ENCODE measurements at places on chromosomes 4 and X. TPM values are rescaled to one million over a fixed set of nuclear protein-coding genes. Genes with fewer than 3 reads are reported as not detected.
A peak's percentile ranks its signal among the peaks of the same experiment; 100 is the strongest.

The CTSO gene
- total RNA-seq: 2.4 TPM

The SULT1B1 gene
- total RNA-seq: 1.3 TPM

The CSAG3 gene
- not detected for total RNA-seq

The DCAF12L1 gene
- total RNA-seq: not detected

The BRCC3 gene
- 23.1 TPM for total RNA-seq

The MAGEB2 gene
- total RNA-seq: not detected

The WFS1 gene
- total RNA-seq: 3.7 TPM

The MSN gene
- total RNA-seq: 139 TPM

GRCh38 chr4:184292877-184293276 is 75.2 kb upstream of the ENPP6 start:
- ATAC-seq: no peak

- ATAC-seq: peak; percentile 8
These were observed 19.4 kb downstream of the TBC1D9 start for GRCh38 chr4:140736669-140737343.

DNA sequence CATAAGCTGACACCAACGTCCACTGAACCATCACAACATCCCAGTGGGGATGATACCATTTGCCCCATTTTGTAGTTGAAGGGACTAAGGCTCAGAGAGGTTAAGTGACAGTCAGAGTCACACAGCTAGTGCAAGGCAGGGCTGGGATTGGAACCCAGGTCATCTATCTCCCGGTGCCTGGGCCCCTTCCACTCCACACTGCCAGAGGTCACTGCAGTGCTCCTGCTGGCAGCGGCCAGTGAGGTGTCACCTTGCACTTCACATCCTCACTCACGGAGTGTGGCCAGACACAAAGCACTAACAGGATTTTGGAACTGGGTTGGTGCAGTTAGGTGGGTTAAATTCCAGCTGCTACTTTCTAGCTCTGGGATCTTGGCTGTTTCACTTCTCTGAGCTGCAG is 118.7 kb downstream of the ENPP6 start:
- no peak for ATAC-seq

DNA sequence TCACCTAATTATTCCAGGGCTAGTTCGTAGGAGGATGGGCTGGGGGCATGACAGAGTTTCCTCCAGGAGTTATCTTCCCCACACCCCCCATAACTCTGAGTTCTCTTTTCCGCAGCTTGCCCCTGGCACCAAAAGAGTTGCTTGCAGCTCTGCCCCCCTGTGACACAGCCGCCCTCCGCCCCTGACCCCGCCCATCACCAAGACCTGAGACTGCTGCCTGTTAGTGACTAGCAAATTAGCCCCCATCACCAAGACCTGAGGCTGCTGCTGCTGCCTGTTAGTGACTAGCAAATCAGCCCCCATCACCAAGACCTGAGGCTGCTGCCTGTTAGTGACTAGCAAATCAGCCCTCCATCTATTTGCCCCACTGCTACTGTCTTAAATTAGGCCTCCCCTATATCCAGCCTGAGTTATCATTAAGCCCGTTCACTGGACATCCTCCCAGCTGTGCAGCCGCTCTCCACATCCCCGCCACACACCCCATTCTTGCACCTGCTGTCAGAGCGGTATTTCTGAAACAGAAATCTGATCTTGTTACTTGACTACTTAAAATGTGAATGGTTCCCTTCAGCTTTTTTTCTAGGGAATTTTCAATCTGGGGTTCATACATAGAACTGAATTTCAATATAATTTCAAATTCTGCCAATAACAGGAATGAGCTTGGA is 1.5 kb upstream of the PAPSS1 start:
- no peak for ATAC-seq

GRCh38 chr4:63430105-63430504 is 979.1 kb downstream of the TECRL start:
- ATAC-seq: no peak

GRCh38 chrX:153465691-153466380 is 4.5 kb downstream of the HAUS7 start:
- ATAC-seq: no peak

DNA sequence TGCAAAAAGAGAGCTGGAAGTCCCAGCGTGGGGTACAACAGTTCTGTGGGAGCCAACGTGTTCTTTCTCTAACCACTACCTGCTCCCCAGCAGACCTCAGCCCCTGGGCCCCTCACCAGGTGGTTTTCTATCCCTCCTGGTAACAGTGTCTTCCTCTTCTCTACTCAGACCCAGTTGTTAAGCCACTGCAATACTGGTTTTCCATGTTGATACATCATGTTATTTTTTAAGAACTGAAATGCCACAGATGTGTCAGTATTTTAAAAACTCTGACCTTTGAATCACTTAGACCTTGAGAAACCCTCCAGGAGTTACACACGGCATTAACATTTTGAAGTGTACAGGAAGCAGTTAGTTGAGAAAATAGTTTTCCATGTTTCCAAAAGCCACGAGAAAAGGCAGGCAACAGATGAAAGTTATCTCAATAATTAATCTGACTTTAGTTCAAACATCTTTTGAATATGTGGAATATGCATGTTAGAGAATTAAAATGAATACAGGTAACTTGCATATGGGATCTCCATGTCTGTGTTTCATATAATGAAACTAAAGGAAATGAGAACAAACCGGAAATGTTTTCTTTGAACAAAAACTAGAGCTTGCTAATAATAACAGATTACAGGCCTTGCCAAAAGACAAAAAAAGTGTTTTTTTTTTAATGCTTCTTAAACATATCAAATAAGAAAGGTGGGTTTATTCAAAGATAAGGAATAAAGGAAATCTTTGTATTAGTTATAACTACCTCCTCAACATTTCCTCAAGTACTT is 108.8 kb downstream of the ZNF827 start:
- no peak for ATAC-seq

- ATAC-seq: no peak
These were observed 2.5 kb downstream of the CCNI start for GRCh38 chr4:77073106-77073809.

DNA sequence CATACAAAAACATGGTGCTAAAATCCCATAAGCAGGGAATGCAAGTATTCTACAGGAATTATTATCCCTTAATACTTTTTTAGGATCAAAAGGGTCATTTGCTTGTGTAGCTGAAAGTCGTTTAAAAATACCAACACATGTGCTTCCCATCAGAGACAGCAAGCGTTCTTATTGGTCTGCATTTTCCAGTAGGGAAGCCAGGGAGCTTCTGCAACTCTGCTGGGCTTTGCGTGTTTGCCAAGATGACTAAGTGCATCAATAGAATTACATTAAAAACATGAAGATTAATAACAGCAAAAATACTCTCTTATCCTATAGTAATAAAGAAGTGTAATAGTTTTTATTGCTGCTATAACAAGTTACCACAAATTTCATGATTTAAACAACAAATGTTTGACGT is 111.2 kb downstream of the QDPR start:
- no peak for ATAC-seq

DNA sequence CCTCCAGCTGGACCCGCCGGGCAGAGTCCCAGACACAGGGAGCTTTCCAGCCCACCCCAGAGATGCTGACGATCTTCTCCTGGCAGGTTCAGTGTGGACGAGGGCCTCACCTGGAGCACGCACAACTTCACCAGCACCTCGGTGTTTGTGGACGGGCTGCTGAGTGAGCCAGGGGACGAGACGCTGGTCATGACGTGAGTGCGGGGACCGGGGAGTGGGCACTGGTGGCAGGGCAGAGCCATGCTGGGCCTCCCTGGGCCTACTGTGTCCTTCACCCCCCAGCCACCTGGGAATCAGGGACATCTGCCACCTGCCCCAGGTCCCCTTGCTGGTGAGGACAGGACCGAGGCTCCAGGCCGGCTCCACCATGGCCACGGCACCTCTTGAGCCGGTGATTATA is 235.6 kb downstream of the AFAP1 start:
- ATAC-seq: no peak

- no peak for ATAC-seq
These were observed 16.7 kb downstream of the EDA2R start for GRCh38 chrX:66622209-66622608.

GRCh38 chr4:125620066-125620860 is 305.5 kb downstream of the FAT4 start:
- ATAC-seq: no peak

DNA sequence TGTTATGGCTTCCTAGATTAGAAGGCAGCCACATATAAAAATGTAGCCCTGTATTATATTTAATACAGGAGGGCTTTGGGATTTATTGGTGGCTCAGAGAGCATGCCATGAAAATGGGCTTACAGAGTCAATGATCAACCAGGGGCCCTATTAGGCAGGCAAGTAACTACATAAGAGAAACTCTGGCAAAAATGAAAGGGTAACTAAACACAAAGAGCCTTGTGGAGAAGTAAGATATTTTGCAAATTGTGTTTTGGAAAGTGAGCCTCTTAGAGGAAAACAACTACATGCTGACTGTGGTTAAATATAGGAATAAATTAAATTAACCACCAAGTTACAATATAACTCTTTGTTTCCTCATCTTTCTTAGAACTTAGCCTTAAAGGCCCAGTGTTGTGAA is 5.5 kb downstream of the SAT1 start:
- no peak for ATAC-seq
